Muscle of back (tissue), 13 donors: ENCODE measurements at places on chromosomes 16 and 17. TPM values are rescaled to one million over a fixed set of nuclear protein-coding genes. Genes with fewer than 3 reads are reported as not detected.

- peak; percentile 4 for DNase-seq
These were observed 458.6 kb upstream of the GOT2 start for GRCh38 chr16:59192551-59193199.

DNA sequence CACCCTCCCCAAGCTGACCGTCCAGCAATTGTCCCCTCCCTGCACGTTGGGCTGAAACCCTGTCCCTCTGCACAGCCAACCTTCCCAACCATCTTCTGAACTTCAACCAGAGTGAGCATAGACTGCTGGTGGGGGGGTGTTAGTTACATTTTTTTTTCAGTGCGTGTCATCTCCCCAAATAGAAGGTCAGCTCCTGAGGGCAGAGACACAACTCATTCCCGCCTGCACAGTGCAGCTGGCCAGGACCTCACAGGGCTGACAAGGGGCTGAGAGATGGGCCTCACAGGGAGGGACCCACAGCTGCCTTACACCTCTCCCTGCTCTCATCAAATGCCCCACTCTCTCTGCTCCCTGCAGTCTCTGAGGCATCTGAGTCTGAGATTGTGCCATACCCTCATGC, 8.4 kb downstream of the SRL start:
- no peak for DNase-seq

DNA sequence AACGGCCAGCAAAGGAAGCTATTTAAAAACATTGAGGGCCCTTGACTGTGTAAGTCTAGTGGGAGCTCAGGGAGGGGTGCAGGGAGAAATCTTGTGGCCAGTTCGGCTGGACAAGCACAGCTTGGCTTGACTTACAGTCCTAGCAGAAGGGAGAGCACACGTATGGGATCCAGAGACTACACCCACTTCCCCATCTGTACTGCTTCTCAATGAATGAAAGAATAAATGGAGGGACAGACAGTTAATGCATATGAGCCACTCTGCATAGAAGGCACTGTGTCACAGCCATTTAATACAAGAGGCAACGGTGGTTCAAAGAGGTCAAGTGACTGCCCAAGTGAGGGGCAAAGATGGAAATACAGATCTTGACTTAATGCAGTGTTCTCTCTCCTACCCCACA, 15.5 kb downstream of the GTF3C1 start:
- DNase-seq = no peak

GRCh38 chr17:6994118-6994598, 1.7 kb upstream of the ALOX12 start:
- DNase-seq = no peak

DNA sequence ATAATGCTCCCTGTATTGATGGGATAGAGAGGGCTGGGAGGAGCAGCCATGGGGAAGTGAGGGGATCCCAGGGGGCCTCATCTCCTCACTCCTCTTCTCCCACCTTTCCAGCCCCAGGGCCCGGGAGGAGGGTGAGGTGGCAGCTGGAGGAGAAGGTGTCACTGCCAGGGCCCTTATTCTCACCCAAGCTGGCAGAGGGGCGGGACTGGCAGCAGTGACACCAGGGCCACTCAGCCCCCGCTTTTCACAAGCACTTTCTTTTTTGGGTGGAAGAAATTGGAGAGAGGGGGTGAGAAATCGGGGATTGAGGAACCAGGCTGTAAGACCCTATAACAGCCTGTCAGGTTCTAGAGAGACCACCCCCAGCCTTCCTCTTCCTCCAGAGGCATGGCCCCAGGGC, 2.4 kb upstream of the TBX21 start:
- no peak for DNase-seq

DNA sequence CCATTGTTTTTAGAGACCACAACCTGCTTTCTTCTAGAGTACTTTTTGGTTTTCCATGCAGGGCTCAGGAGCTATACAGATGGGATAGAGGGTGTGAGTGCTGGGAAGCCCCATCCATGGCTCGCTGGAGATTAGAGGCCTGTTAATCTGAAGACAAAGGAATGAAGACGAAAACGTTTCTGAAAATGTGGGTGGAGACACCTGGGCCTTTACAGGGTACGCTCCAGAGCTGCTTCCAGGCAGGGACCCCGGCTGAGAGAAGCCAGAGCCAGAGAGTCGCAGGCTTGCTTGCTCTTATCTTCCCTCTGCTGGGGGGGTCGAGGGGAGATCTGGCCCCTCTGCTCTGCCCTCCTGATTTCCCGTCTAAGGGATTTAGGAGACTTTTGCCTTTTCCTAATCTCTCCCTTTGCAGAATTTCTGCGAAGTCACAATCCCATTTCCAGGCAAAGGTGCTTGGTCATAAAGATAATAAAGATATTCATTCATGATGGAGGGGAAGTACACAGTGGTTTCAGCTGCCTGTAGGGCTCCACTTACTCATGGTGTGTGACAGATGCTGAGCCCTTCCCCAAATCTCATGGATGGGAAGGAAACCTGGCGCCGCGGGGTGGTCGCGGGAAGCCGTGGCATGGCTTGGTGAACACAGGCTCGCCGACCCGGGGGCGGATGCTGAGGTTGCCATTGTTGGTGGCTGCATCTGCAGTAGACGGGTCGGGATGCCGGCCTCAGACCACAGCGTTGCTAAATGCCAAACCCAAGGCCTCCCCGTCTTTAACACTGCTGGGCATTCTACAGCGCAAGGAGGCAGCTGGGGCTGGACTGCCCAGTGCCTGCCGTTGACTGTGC, 4.8 kb upstream of the SOCS3 start:
- DNase-seq = no peak

DNA sequence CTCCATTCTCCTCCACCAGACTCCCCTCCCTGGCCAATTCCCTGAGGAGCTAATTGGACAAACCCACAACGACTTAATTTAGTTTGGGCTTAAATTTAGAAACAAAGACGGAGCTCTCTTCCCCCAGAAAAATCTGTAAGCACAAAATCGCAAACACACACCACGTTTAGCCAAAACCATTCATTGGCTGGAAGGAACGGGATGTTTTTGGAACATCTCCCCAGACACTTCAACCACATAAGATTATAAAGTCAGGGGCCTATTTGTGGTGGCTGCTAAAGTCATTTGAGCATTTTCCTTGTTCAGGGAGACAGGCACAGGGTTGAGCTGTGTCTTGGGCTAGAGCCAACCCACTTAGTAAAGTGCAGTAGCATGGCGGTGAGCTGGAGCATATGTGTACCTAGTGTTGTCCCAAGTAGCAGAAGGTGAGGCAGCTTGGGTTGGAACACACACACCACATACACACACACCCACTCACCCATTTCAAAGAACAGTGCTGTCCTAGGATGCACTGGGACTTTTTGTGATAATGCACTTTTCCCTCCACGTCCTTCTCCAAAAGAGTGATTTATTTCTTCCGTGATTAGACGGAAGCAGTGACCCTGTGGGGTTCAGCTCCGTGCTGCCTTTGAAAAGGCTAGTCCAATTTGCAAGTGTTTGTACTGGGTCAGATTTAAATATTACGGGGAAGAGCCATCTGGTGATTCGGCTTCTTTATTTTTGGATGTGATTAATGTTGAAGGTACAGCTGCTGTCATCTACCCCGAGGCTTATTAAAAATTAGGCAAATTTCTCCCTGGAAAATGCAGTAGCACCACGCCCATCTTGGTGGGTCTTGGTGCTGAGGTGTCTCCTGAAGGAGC, 32.2 kb downstream of the ELAC2 start:
- DNase-seq = peak; percentile 54

DNA sequence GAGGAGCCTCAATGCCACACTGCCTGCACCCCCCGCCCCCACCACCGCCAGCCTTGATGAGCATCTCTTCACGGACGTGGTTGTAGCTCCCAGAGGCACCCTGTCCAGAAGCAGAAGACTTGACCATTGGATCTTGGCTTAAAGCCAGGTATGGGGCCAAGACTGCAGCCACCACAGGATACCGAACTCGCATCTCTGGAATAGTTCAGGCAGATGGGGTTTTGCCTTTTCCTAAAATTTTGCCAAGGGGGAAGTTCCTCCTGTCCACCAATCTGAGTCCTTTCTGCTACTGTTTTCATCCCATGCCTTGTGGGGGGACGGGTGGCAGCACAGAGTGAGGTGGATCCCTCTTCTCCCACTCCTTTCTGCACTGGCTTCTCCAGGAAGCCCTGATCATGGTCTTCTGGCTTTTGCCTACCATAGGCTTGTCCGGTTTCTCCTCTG, 939 bp downstream of the CORO6 start:
- no peak for DNase-seq

DNA sequence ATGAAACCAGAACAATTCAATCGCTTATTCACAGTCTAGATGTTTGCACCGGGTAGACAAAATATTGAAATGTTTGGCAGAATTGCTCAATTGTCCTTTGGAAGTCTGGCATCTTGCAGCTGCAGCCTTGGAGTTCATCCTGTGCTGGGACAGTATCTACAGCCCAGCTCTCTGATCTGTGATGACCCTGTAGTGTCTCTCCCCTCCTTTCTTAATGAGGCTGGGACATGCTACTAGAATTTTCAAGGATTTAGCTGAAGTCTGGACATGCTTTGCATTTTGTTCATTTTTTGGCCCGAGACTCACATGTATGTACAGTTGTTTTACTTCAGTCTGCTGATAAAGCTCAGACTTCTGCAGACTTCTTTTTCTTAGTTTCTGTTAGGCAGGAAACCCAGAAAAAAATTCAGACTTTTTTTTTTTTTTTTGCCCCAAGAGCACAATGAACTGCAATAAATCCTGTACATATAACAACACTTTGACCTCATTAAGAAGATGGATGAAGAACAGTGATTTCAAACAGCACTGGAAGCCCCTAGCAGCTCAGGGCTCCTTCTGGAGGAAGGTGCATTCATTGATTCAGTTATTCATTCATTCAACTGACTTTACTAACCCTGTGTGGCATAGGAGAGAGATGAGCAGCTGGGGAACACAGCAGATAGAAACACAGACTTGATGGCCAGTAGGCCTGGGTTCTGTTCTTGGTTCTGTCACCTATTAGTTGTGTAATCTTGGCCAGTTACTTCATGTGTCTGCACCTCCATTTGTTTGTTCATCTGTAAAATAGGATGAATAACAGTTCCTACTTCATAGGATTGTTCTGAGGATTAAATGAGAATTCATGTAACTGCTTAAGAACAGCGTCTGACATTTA, 210.0 kb downstream of the MAP2K4 start:
- peak; percentile 72 for DNase-seq

DNA sequence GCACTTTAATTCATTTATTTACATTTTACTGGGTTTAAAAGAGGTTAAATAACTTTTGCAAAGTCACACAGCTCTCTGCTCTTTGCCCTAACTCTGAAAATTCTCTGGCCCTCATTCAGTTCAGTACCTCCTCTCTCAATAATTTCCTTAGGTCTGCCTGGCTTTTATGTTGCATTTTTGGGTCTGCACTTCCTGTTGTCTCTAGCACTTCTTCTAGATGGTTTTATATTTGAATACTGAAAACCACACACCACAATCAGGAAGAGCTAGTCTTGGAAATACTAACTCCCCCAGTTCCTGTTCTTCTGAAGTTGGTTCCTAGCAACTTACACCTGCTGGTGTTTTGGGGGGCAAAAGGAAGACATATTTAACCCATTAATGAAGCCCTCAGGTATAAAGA, 577.9 kb downstream of the HS3ST4 start:
- no peak for DNase-seq

GRCh38 chr17:73227379-73227778, 34.3 kb downstream of the CPSF4L start:
- no peak for DNase-seq

DNA sequence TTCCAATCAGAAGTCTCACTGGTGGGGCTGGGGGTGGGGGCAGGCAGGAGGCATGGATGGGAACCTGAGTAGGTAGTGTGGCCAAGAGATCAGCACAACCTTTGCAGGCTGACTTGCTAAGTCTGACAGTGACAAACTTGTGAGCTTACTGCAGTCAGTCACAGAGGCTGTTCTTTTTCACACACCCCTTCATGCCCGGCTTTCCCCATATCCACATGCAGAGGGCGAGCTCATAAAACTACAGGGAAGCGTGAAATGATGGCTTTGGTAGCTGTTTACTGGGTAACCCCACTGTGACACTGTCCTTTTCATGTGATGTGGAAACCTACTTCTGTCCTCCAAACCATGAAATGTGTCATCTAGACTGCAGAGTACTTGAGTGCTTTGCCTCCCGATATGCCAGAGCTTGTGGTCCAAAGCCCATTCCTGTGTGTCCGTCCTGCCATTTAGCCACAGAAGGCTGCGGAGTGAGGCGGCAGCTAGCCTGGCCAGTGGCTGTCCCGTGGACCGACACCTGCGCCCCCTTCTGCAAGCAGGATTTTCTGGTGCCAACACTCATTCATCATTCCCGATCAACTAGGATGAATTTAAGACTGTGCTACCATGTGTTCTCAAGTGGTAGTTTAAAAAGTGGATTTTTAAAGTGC, 9.8 kb downstream of the GEMIN4 start:
- no peak for DNase-seq

DNA sequence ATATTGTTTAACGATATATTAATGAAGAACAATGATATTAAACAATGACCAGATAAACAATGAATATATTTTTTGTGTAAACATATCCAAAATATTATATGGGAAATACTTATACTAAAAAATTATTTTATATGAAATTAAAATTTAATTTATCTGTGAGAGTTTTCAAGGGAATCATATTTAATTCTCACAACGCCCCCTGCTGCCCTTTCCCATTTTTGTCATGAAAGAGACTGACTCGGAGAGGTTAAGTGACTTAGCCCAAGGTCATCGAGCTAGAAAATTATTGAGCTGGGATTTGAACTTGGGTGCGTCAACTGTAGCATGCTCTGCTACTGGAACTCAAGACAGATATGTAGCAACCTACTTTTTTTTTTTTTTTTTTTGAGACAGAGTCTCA, 7.2 kb upstream of the MYCBPAP start:
- no peak for DNase-seq

GRCh38 chr16:440627-441026, 15.2 kb downstream of the RAB11FIP3 start:
- peak; percentile 30 for DNase-seq

- no peak for DNase-seq
These were observed 445.7 kb downstream of the UTP18 start for GRCh38 chr17:51706093-51706492.

DNA sequence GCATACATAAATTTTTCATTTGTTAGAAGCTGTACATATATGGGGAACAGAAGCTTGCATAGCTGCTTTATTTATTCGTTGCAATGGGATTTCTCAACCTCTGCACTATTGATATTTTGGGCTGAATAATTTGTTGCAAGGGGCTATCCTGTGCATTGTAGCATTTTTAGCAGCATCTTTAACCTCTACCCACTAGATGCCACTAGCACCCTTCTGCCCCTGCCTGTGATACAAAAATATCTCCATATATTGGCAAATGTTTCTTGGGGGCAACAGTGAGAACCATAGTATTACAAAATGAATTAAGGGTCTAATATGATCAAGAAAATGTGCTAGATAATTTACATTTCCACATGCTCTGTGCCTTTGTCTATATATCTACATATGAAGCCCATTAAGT, 1401.0 kb downstream of the CDH11 start:
- no peak for DNase-seq

- DNase-seq = no peak
These were observed 191.7 kb downstream of the C16orf95 start for GRCh38 chr16:87125206-87126155.

NRN1L gene
- polyA plus RNA-seq = not detected

SPHK1 gene
- 0.84 TPM for polyA plus RNA-seq

ACTG1 gene
- 1,372 TPM for polyA plus RNA-seq

ASPSCR1 gene
- 15.5 TPM for polyA plus RNA-seq

TP53TG3D gene
- not detected for polyA plus RNA-seq

CFAP97D1 gene
- polyA plus RNA-seq = not detected

C16orf92 gene
- polyA plus RNA-seq = not detected

KRT40 gene
- polyA plus RNA-seq = 14.3 TPM

ATP1B2 gene
- 27.3 TPM for polyA plus RNA-seq

EME1 gene
- 4.1 TPM for polyA plus RNA-seq
